ENCODE measurements at places on chromosomes 12 and 14.

GRCh38 chr12:29286081-29286790 is 94.7 kb downstream of the ERGIC2 start:
- DNase-seq: no peak

- DNase-seq: no peak
Observed at GRCh38 chr14:77346495-77346894, 25.7 kb downstream of the GSTZ1 start.

GRCh38 chr12:5582018-5582417 is 150.1 kb downstream of the NTF3 start:
- DNase-seq: no peak

- no peak for DNase-seq
Observed at GRCh38 chr12:43776498-43776897, 17.7 kb downstream of the IRAK4 start.

DNA sequence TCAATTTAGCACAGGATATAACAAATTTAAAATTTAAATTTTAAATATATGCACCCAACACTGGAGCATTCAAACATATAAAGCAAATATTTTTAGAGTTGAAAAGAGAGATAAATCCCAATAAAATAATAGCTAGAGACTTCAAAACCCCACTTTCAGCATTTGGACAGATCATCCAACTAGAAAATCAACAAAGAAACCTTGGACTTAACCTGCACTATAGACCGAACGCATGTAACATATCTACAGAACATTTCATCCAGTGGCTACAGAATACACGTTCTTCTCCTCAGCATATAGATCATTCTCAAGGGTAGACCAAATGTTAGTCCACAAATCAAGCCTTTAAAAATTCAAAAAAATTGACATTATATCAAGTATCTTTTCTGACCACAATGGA is 64.0 kb downstream of the SPTSSA start:
- no peak for DNase-seq

Data from ascending aorta (tissue), 2 donors.